ENCODE measurements at places on chromosomes 1 and 21.

- DNase-seq = no peak
Measured at GRCh38 chr21:32603131-32603530, 9.0 kb downstream of the CFAP298 start.

GRCh38 chr21:46273341-46273740 is 12.1 kb downstream of the MCM3AP start:
- DNase-seq = no peak

DNA sequence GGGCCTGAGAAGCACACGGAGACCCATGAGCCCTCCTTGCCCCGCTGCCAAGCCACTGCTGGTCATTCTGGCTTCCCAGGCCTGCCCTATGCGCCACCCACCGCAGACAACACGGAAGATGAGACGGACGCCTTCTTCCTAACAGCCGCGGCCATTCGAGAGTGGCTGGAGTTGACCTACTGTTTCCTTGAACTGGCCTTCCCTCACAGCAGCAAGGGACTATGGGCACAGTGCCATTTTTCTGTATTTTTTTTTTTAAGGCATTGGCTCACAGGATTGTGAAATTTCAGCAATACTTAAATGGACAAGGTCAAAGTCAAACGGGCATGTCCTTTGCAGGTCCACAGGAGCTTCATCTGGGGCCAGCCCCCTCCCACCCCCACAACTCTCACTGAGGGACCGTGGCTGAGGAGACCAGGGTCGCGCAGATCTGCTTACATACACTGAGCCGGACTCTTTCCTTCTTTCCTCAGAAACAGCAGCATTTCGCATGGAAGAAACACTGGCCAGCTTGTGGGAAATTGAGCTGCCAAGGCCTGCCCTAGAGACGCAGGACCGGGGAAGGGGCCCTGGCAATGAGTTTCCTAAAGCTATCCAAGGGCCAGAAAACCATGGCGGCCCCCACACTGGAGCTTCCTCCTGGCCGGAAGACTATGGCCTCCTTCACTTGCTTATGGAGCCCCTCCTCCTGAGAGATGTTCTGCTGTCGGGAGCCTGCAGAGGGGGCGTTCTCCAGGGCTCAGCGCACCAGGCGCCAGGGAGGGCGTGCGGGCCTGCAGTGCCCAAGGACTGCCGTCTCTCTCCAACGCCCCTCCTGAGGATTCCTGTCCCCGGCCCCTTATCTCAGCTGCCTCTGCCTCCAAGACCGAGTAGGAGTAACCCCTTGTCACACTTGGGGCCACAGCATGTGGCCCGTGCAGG is 98.9 kb downstream of the PGBD5 start:
- no peak for DNase-seq

DNA sequence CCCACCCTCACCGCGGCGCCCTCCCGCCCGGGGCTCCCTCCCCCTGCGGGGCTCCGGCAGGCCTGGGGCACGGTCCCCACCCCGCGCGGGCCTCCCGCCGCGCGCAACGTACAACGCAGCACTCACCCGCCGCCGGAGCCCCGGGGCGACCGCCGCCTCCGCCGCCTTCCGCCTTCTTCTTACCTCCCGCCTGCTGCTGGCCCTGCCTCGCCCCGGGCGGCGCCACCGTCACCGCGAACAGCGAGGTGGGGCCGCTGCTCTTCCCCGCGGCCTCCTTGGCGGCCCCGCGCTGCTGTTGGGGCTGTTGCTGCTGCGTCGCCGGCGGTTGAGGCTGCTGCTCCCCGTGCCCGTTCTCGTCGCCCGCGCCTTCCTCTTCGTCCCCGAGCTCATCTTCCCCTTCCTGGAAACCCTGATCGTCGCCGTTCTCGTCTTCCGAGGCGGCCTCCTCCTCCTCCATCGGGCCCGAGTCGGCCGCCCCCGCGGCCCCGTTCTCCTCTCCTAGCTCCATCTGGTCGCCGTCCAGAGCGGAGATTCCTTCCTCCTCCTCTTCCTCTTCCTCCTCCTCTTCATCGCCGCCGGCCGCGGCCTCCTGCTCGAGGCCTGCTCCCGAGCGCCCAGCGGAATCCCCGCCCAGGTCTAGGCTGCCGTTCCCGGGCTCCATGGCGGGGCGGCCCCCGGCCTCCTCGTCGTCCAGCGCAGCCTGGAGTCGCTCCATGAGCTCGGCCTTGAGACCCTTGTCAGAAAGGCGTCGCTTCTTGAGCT is 671 bp downstream of the HNRNPU start:
- no peak for DNase-seq

DNA sequence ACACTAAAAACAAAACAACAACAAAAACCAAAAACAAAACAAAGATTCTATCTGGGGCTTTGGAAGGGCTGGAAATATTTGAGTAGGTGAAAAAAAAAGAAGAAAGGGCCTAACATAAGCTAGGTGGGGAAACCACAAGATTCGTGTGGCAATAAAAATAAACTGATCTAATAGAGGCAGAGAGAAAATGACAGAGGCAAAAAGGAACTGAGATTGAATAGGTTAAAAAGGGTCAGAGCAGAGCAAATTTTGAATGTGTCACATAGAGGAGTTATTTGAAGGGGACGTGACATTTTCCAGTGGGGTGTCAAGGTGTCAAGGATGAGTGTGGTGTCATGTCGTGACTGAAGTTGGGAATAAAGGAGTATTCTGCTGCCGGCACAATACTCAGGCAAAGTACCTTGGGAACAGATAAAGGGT is 65.2 kb upstream of the RALGPS2 start:
- no peak for DNase-seq

DNA sequence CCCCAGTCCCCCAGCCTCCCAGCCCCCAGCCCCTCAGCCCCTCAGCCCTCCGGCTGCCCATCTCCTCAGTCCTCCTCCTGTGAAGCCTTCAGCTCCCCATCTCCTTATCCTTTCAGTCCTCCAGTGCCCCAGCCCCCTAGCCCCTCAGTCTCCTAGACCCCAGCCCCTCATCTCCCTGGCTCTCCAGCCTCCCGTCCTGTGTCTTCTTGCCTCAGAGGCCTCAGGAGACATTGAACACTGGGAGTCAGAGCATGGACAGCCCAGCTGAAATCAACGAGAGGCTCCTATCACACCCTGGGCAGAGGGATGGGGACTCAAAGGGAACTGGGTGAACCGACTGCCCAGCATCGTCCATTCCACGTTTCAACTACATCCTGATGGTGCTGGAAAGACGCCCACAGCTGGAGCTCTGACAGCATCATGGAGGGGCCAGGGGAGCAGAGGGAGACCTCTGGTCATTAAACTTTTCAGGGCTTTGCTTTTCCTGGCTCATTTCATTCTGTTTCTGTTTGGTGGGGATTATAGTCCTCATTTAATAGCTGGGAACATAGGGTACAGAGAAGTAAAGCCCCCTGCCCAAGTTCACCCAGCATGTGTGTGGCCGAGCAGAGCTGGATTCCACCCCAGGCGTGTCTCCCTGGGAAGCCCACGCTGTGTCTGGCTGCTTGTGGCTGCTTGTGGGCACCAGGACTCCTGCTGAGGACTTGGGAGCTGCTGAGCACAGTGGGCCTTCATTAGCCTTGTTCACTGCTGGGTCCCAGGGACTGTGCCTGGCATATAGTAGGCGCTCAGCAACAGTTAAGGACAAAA is 396.7 kb downstream of the PTPRU start:
- no peak for DNase-seq

DNA sequence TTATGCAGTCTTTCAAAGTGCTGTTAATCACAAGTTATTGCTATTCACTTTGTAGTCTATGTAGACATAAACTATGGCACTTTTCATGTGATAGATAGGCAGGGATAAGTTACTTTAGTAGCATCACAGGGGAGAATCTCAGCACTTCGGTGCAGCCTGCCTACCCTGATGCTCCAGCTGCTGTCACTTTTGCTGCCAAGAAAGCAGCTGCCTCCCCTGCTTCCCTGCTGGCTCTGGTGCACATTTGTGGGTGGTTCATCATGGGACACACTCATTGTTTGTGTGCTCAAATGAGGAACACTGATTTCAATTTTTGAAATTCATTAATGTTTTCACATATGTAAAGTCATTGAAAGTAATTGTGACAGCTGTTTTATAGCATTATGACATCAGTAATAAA is 272.6 kb downstream of the S1PR1 start:
- no peak for DNase-seq

Data from HEK293T (cell line).